Osteocyte (in vitro differentiated cells): ENCODE measurements at places on chromosomes 13 and 19.

GRCh38 chr13:46382224-46382623 lies 4.8 kb downstream of the RUBCNL start:
- DNase-seq = no peak

DNA sequence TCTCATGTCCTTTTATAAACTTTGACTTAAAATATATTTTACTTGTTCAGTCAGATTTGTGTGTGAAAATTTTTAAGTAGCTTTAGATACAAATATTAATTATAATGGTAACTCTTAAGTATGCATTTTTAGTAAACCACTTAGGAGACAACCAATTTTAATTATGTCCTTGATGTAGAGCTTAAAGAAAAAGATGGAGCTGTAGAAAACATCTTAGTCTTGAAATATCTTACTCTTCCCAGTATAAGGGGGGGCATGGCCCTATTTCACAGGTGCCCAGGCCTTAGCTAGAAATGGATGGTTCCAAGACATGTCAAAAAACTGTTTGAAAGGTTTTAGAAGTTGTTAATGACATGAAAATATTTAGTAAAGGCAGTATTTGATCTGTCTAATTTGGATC lies 43.4 kb upstream of the CEACAM21 start:
- no peak for DNase-seq

DNA sequence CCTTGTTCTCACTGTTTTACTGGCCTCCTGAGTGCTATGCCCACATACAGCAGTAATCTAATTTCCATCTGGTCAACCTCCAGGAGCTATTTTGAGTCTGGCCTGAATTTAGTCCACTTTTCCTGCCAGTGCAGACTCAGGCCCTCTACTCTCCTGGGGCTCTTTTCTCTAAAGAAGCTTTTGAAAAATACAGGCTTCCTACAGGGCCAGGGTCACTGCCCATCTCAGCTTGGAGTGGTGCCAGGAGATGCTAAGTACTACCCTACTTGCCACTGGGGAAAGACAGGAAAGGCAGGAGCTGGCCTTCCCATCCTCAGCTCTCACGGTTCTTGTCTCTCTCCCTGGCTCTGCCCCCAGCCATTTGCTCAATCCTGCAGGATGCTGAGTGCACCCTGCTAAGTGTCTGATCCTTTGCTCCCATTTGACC lies 101.7 kb upstream of the SERP2 start:
- no peak for DNase-seq

- DNase-seq = no peak
Observed at GRCh38 chr13:51130348-51130747, 19.3 kb upstream of the C13orf42 start.

- DNase-seq = no peak
Observed at GRCh38 chr13:109332506-109333499, 453.6 kb downstream of the IRS2 start.

GRCh38 chr13:24152292-24153214 lies 8.0 kb upstream of the SPATA13 start:
- no peak for DNase-seq

GRCh38 chr13:27770809-27771208 lies 21.5 kb upstream of the GSX1 start:
- no peak for DNase-seq

- DNase-seq = no peak
Observed at GRCh38 chr13:26601669-26602068, 44.2 kb downstream of the WASF3 start.

DNA sequence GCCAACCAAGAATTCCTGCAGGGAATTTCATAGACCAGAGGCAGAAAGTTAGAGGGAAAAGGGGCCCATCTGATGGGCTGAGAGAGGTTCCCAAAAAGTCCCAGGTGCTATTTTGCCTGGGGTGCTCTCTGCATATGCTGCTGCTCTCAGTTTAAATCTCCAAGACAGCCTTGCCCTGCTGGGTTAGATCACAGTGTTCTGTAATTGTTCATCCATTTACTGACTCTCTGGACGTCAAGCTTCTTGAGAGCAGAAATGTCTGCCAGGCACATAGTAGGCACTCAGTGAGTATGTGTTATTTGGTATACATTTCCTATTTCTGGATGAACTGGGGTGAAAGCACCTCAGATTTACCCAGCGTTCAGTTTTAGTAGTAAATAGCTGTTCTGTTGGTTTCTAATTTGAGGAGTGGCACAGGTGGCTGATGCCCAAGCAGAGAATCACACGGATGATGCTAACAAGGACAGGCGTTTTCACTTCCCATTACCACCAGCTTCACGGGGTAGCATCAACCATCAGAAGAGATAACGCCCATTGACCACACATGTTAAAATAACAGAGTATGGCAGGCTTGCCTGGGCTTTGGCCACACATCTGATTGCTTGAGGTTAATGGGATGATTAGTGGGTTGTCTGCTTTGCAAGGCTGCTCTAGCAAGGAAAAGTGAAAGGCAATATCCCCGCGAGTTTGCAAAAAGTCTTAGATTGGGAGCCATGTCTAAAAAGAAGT lies 161.1 kb downstream of the SLC7A1 start:
- DNase-seq = no peak
